ENCODE measurements at places on chromosomes 7 and 10.

- DNase-seq = no peak
Observed at GRCh38 chr10:129331839-129332220, 135.2 kb upstream of the MGMT start.

DNA sequence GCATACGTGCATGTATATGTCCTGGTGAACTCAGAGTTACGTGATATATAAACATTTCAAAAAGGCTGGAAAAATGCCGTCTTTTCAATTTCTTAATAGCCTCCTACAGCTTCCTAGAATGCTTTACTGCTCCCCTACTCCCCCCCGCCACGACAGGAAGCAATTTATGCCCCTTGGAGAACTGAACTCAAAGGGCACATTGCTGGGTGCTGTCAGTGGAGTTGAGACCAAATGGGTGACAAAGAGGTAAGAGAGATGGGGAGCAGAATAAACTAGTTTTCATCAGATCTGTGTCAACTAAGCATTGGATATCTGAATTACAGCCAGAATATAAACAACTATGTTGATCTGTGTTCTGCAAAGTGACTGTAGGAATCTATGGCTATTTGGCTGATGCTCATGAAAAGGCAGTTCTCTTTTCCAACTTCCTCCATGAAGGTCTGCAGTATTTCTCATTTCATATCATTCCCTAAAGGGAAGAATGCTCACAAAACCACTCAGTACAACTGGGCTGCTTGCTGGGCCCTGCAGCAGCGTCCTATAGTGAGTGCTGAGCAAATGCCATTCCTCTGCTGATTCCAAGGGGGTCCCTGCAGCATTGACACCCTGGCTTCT lies 171.3 kb upstream of the HPS1 start:
- DNase-seq = no peak

- DNase-seq = peak; percentile 45
Observed at GRCh38 chr7:129664029-129665012, 52.8 kb downstream of the NRF1 start.

DNA sequence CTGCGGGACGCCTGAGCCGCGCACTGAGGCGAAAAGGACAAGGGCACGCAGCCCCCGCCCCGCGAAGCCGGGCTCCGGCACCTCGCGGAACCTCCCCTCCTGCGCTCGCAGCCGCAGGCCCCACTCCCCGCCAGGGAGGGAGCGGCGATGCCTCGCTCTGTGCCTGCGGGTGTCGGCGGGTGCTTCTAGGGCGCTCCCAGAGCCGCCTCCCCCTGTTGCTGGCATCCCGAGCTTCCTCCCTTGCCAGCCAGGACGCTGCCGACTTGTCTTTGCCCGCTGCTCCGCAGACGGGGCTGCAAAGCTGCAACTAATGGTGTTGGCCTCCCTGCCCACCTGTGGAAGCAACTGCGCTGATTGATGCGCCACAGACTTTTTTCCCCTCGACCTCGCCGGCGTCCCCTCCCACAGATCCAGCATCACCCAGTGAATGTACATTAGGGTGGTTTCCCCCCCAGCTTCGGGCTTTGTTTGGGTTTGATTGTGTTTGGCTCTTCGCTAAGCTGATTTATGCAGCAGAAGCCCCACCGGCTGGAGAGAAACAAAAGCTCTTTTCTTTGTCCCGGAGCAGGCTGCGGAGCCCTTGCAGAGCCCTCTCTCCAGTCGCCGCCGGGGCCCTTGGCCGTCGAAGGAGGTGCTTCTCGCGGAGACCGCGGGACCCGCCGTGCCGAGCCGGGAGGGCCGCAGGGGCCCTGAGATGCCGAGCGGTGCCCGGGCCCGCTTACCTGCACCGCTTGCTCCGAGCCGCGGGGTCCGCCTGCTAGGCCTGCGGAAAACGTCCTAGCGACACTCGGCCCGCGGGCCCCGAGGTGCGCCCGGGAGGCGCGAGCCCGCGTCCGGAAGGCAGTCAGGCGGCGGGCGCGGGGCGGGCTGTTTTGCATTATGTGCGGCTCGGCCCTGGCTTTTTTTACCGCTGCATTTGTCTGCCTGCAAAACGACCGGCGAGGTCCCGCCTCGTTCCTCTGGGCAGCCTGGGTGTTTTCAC lies 519 bp downstream of the ITGB8 start:
- DNase-seq = no peak

- no peak for DNase-seq
Observed at GRCh38 chr7:152054367-152055230, 29.1 kb downstream of the GALNT11 start.

DNA sequence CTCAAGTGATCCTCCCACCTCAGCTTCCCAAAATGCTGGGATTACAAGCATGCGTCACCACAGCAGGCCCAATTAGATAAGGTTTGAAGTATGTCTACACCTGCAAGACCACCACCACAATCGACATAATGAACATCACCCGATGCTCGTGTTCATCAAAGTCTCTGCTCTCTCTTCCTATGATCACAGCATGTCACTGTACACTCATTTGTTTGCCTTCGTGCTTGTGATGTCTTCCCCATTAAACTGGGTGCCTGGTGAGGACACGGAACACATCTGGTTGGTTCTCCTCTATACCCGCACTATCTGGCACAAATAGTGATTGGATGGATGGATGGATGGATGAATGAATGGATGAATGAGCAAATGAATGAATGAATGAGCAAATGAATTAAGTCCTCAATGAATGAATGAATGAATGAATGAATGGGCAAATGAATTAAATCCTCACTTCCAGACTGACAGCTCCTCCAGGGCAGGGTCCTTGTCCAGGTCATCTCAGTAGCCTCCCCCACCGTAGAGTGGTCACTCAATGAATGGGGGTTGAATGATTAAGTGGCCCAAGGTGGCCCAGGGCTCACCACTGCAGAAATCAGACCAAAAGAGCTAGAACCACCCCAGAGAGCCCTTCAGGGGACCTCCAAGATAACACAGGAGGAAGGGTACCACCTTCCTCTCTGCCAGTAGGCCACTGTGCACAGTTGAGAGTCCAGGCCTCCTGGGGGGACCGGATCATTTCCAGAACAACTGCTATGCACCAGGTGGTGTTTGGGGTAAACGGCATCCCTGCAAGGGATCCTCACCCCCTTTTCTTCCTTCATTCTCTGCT lies 101.9 kb upstream of the TNRC18 start:
- DNase-seq = no peak

DNA sequence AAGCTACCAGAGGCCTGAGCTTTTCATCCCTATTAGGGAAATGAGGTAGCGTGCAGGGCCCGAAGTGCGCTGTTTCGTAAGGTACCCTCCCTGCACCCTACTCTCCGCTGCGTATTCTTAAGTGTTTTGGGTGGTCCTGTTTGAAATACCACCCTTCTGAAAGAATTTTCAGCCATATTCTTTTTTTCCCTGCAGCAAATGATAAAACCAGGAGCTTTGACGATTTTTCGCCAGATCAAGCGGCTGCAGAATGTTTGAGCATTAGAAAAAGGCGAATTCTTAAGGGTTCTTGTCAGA lies 1.2 kb downstream of the RSBN1L start:
- DNase-seq = no peak

DNA sequence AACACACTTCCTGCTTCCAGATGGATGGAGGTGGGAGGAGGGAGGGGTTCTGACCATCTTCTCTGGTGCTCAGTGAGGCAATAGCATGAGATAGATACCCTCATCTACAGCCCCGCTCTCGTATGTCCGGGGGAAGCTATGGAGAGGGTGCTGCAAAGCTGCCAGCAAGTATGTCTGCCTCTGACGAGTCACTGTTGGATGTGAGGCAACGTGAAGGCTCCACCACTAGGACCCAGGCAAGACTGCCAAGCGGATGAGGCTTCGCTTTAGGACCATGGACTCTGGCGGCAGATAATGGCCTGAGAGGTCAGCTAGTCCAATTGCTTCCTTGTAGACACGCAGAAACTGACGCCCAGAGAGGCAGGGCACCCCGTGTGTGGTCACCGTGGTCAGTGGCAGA lies 601.6 kb downstream of the PTPRN2 start:
- no peak for DNase-seq

DNA sequence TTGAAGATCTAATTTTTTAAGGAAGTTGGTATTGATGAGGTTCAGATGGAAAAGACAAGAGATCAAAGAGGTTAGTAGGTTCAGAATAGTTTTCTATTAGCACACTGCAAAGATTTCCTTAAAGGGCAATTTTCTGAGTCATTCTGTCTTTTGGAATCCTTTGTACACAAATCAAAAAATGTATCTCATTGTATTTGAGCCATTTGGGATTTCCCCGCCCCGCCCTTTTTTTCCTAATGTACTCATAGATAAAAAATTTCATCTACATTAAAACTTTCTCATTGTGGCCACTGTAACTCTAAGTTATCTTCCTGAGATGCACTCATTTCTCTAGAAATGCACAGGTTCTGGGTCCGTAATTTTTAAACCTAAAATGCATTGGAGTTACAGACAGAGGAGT lies 12.1 kb downstream of the GIMAP6 start:
- no peak for DNase-seq

DNA sequence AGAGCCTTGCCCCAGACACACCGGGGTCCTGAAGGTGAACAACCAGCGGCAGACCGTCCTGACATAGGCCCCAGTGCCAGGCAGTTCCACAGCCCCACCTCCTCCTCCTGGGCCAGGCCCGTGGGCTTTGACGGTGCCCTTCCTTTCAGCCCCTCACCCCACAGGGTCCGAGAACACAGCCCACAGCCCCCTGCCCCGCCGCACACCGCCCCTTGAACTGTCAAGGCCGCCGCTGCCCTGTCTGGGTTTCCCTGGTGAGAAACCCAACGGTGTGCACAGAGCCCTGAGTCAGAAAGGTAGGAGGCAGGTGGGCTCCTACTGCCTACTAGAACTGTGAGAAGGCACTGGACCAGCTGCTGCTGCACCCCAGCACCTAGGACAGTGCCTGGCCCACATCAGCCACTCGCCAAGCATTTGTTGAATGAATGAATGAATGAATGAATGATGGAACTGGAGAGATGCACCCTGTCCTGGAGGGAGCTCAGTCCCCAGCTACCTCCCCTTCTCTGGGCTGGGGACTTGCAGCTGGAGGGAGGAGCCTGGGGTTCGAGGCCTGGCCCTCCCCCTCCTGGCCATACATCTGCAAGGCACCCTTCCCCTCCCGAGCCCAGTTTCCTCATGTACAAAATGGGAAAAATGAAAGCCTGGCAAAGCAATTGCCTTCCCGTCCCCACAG lies 117.9 kb downstream of the SLIT1 start:
- DNase-seq = no peak

DNA sequence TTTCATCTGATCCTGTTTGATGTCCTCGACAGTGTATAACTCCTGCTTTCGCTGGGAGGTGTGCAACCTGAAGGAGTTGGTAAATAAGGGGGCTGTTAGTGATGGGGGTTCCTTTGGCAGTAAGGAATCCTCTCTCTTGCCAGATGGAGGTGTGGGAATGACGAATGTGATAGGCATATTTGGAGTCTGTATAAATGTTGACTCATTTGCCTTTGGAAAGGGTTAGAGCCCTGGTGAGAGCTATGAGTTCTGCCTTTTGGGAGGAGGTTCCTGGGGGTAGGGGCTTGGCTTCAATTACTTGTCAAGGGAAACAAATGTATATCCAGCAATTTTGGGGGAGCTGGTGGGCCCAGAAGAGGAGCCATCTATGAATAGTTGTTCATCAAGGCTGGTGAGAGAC lies 11.4 kb upstream of the CHST3 start:
- no peak for DNase-seq

GRCh38 chr7:7272294-7272693 lies 90.0 kb downstream of the C1GALT1 start:
- DNase-seq = no peak

GRCh38 chr7:48088559-48089045 lies 463 bp upstream of the UPP1 start:
- no peak for DNase-seq

DNA sequence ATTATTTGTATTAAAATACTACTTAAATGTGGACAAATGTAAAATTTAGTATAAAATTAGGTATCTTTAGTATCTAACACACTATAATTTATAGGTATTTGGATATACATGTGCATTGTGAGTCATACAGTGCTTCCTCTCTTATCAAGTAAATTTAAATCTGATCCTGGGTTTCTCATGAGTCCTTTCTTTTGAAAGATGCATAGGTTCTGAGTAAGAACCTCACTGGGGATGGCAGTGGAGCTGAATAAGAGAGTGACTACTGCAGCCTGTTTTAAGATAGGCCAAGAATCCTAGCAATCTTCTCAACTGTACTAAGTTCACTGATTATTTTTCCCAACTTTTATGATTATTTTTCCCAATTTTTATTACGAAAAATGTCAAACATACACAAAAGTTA lies 16.2 kb downstream of the CEP55 start:
- DNase-seq = no peak

GRCh38 chr10:131926743-131927595 lies 26.2 kb downstream of the PPP2R2D start:
- no peak for DNase-seq

DNA sequence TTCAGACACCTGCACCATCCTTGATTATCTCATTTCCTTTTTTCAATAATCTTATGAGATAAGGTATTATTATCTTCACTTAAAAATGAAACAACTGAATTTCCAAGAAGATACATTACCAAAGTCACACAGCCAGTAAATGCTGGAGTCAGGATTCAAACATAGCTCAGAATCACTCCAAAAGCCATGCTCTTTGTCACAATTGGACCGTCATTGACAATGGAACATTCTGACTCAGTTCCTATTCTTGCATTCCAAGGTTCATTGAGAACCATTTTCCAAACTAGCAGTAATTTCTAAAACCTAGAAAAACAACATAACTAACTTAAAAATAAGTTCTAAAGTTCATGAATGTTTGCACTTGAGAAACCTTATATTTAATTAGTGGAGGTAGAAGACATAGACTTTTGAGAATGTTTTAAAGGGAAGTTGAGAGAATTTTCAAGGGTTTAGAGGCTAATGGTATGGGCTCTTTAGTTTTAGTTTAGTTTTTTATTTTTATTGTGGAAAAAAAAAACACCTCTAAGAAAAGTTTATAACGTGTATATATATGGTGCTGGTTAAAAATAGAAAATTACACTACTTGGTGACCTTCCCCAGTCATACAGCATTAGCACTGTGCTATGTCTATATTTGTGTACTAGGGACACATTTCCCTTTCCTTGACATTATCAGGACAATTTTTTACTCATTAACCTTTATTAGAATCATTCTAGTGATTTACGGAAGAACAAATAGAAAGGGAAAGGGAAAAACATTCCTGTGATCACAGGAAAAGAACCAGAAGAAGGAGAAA lies 30.9 kb downstream of the LGI1 start:
- DNase-seq = no peak

- DNase-seq = no peak
Observed at GRCh38 chr7:100640517-100641440, 573 bp downstream of the TFR2 start.

- DNase-seq = no peak
Observed at GRCh38 chr10:46031648-46032532, 1.5 kb upstream of the NCOA4 start.

DNA sequence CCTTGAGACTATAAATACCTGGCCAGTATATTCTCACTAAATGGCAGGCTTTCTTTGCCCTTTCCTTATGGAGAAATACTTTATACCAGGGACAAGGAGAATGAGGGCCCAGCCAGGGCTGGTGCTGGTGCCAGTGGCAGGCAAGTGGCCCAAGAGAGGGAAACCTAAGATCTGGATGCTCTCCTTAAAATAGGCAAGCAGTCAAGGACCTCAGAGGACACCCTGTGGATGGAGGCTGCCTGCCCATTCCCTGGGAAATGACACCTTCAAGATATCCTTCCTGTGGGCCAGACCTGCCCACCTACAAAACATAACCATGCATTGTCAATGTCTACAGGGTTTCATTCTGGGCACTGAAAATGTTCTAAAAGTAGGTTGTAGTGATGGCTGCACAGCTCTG lies 29.1 kb downstream of the POLR3A start:
- DNase-seq = no peak

- DNase-seq = no peak
Observed at GRCh38 chr10:46220872-46221538, 65.8 kb upstream of the ANTXRL start.

Data from NCI-H1417 treated with DMSO at 0.1 percent for 48 hours (cell line).